ENCODE measurements at places on chromosomes 2 and 18.

GRCh38 chr2:104790901-104791495 lies 62.9 kb upstream of the POU3F3 start:
- no peak for DNase-seq

GRCh38 chr18:77133051-77133834 lies 660 bp upstream of the MBP start:
- peak; percentile 33 for DNase-seq

DNA sequence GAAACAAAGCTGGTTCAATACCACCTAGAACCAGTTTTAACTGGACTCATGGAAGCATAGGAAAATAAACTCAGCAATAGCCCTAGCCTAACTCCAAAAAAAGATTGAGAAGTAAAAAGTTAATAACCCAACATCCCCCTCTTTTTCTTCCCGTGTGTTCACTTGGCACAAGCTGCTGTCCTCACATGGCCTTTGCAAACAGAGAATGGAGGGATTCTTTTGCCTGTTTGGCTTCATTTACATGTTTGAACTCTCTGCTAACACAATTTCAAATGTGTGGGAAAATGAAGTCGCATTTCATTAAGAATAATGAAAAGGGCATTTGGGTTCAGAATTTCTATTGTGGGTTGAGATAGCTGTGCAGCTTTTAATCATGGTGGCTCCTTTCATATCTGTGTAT lies 589.2 kb upstream of the LRRTM1 start:
- DNase-seq, result no peak

DNA sequence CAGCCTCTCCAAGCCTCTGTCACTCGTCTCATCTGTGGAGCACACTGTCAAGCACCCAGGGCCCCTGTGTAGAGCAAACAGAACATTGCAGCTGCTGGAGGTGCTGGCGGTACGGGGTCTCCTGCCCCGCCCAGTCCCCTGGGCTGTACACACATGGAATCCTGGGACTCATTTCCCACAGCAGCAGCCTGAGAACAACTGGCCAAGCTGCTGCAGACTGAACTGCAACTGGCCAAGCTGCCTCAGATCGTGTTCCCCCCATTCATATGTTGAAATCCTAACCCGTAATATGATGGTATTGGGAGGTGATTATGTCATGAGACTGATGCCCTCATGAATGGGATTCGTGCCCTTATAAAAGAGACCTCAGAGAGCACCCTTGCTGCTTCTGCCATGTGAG lies 130.5 kb downstream of the NCK2 start:
- DNase-seq, result no peak

- DNase-seq, result no peak
These were observed 142.4 kb downstream of the CDH2 start for GRCh38 chr18:28034567-28034966.

DNA sequence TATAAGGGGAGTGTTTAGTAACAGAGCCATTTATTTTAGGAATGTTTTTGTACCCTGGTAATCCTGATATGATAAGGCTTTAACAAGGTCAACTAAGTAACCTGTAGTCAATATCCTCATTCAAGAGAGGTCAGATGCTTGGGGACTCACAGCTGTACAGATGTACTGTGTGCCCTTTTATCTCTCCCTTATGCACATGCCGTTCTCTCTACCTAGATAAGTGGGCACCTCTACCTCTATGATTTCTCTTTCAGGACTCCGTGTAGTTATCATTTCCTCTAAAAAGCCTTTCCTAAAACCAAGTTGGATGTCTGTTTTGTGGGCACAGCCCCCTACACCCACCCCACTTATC lies 132.4 kb downstream of the BCL2 start:
- DNase-seq, result no peak

DNA sequence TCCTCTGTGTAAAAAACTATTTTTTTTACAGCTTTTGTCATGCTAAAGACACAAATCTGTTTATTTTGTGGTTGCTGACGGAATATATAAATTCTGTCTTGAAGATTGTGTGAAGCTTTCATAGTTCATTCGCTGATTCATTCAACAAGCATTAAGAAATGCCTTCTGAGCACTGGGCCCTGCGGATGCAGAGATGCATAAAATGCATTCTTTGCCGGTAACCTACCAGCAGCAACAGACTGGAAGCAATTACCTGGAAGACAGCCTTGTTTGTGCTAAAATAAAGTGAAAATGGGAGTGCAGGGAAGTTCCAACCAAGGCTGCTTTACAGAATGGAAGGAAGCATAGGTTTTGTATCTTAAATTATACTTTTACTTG lies 119.7 kb downstream of the PMAIP1 start:
- DNase-seq, result no peak

- no peak for DNase-seq
These were observed 30.7 kb downstream of the EFR3B start for GRCh38 chr2:25072606-25073005.

- no peak for DNase-seq
These were observed 48.8 kb downstream of the ALPK2 start for GRCh38 chr18:58580078-58580477.

DNA sequence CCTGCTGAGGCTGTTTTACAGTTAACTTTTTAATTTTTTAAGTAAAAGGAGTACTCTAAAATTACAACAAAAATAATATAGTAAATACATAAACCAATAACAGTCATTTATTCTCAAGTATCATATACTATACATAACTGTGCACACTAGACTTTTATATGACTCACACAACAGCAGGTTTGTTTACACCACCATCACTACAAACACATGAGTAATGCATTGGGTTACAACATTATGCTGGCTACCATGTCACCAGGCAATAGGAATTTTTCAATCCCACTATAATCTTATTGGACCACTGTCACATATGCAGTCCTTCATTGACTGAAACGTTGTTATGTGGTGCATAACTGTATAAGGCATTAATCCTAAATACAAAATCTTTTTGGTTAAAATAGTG lies 42.5 kb downstream of the RASGRP3 start:
- no peak for DNase-seq

- DNase-seq, result no peak
These were observed 13.1 kb upstream of the CCNYL1 start for GRCh38 chr2:207698301-207698700.

GRCh38 chr2:211835695-211836094 lies 702.9 kb downstream of the ERBB4 start:
- DNase-seq, result no peak

- no peak for DNase-seq
These were observed 72.2 kb downstream of the CELF4 start for GRCh38 chr18:37493352-37493935.

DNA sequence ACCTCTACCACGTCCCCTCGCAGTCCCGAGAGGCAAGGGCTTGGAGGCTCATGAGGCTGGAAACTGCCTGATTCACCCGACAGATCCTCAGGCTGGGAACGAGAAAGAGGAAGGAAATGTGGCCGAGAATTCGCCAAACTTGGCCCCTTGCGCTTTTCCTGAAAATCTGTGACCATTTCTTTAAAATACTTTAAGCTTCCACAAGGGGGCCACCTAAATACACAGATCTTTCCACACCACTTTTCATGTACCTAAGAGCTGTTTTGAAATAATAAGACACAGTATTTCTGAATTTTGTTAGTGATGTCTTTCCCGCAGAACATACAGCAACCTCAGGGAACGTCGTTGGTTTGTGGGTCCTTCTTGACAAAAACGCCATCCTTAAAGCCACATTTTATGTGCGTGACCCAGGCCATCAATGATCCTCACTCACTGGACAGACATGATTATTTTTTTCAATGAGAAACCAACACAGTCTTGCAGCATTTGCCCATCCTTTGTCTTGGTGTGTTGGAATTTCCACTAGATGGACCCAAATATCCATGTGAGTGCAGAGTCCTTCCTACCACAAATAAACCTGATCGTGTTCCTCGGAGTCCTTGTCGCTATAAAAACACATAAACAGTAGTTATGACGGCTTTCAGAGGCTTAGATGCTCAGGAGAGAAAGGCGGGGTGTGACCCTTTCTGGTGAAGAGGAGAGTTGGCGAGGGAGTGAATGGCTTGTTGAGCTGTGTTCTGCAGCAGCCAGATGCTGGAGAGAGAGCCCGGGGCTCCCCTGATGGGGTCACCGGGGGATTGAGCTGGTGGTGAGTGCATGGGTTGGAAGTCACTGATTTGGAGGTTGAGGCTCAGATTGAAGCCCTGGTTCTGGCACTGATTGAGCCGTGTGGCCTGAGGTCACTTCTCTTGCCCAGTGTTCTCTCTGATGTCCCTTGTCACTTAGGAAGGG lies 25.0 kb downstream of the DCDC2C start:
- peak; percentile 64 for DNase-seq

DNA sequence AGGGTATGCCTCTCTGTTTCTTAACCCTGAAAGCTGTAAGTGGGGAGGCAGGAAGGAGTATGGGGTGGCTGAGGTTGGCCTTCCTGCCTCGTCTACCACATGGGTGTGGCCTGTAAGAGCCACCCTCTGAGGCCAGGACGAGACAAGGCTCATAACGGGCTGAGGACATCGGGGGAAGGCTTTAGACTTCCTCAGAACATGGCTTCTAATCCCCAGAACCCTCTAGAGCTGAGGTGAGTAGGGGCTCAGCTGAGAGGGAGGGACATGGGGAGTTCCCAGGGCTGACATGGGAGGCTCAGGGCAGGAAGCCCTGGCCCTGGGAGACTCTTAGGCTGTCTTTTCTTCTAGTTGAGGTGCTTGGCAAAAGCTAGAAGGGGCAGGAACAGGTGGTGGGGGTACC lies 36.7 kb downstream of the EMX1 start:
- no peak for DNase-seq

GRCh38 chr2:46801731-46802664 lies 113.6 kb downstream of the MCFD2 start:
- DNase-seq, result no peak

DNA sequence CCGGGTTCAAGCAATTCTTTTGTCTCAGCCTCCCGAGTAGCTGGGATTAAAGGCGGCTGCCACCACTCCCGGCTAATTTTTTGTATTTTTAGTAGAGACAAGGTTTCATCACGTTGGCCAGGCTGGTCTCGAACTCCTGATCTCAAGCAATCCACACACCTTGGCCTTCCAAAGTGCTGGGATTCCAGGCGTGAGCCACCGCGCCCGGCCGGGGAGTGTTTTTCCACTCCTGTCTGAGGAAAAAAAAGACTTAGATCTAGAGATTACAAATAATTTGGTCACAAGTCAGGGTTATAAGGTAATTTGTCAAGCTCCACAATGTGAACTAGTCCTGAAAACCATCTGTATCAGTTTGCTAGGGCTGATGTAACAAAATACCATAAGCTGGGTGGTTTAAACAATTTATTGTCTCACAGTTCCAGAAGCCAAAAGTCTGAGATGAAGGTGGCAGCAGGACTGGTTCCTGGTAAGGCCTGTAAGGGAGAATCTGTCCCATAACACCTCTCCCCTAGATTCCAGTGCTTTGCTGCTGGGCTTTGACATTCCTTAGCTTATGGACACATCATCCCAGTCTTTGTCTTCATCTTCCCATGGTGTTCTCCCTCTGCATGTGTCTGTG lies 40.7 kb upstream of the SP3 start:
- no peak for DNase-seq

- DNase-seq, result no peak
These were observed 29.1 kb upstream of the TANK start for GRCh38 chr2:161131074-161131680.

GRCh38 chr2:128442053-128442751 lies 123.5 kb upstream of the HS6ST1 start:
- DNase-seq, result peak; percentile 28

DNA sequence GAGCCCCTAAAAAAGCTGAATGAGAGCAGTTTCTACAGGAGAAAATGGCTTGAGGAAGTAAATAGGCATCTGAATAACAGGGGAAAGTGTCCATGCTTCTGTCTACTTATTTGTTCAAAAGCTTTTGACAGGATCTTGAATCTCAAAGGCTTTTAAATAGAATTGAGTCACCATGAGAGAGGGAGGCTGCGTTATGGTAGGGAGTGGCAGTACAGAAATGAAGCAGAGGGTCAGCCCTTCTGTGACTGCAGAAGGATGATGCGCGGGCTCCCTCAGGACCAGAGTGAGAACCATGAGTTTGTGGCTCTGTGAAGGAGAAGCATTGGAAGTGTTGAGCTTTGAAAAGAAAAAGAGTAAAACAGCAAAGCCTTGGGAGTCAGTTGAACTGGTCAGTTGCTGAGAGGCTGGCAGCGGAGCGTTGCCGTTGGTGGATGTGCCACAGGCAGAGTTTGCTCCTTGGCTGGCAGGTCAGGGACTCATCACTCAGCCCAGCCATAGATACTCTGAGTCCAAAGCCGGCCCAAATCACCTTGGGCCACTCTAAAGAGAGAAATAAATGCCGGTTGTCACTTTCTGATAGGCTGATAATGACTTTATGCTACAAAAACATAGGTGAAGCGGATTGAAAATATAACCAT lies 17.4 kb downstream of the COPS7B start:
- no peak for DNase-seq

DNA sequence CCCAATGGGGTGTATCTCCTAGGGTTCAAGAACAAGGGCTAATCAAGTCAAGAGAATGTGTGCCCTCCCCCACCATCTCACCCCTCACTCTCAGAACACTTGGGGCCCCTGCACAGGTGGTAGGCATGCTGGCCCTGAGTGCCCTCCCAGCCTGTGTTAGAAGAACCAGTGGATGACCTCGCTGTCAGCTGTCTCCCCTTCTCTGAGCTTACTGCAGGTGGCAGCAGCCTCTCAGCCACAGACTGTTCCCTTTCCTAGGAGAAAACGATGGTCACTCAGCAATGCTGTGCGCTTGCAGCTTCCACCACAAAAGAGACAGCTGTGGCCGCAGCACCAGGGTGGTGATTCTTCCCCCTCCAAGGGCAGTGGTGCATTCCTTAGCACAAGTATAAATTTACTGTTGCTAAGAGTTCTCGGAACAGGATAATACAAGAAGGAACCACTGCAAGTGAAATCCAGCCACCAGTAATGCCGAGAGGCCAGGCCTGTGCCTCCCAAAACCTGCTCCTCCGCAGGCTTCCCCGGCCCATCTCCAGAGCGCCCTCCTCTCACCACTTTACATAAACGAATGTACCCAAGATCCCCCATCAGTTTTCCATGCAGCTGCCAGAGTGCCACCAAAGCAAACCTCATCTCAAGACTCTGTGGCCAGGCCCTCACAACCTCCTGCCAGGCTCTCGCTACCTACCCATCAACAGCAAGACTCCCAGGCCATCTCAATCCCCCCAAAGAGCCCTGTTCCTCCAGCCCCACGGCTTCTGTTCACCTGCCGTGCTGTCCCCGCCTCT lies 935 bp upstream of the RAMP1 start:
- DNase-seq, result peak; percentile 87

- no peak for DNase-seq
These were observed 11.9 kb upstream of the TET3 start for GRCh38 chr2:73972846-73973245.

- no peak for DNase-seq
These were observed 35.7 kb downstream of the CELF4 start for GRCh38 chr18:37529863-37530262.

GRCh38 chr2:224837558-224837957 lies 121.4 kb upstream of the CCDC195 start:
- DNase-seq, result peak; percentile 69

DNA sequence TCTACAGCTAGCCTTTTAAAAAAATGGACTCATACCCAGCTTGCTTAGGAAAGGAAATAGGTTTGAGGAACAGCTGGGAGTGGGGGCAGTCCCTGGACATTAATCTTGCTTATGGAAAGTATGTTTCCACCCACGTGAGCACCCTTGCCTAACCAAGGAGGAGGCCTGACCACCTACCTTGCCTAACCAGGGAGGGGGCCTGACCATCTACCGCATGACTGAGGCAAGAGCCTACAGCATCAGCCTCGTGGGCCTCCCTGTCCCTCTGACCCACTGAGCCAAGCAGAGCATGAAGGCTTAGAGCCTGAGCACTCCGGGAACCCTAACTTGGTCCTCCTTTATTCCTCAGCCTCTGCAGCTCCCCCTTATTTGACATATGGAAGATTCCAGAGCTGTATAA lies 20.2 kb downstream of the PRKAG3 start:
- DNase-seq, result no peak
